ENCODE measurements at places on chromosomes 12 and 14.
A peak's percentile ranks its signal among the peaks of the same experiment; 100 is the strongest.

DNA sequence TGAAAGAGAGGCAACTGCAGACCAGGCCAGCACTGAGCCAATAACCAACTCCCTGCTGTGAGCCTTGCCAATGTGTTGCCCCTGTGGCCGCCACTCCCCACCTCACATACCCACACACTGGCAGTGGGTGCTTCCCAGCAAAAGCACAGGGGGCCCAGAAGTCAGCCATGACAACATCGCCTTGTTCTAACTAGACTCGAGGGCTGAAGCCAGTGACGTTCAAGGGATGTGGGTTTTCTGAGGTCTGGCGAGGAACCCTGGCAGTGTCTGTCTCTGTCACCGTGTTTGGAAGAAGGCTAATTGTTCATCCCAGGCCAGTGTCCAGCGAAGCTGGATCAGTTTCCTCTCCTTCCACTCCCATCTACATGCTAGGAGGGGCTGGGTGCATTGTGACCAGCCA lies 311.8 kb upstream of the AMIGO2 start:
- peak; percentile 52 for DNase-seq

DNA sequence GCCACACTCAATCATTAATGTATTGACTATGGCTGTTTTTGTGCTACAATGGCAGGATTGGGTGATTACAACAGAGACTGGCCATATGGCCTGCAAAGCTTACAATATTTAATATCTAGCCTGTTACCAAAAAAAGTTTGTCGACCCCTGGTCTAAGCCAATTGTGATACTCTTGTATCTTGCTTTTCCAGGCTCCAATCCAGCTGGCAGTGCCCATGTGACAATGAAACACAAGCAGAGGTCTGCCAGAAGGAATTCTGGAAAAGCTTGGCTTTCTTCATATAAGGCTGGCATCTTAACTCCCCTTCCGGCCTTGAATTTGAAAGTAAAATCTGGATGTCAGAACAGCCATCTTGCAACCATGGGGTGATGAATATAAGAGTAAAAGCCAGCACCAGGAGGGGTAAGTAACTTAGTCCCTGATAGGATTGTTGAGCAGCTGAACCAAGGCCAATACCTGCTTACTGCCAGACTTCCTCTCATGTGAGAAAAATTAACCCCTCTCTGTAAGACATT lies 458.7 kb downstream of the TMTC2 start:
- no peak for DNase-seq

DNA sequence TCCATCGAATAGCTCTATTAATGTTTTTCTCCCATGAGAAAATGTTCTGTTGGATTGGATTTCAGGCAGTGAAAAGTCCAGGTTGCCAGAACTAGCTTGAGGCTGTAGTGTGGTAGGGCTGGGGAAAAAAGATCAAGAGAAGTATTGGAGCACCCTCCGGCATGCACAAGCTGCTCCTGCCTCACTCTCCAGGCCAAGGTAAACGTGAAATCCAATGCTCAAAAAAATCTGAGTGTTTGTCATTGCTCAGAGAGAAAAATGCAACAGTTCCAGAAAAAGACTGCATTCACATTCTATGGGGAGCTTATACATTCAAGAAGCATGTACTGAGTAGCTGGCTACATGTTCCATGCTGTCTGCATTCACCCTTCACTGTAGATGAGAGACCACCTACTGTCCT lies 680.9 kb upstream of the TBX3 start:
- no peak for DNase-seq

- no peak for DNase-seq
Observed at GRCh38 chr14:93893661-93894261, 33.4 kb upstream of the FAM181A start.

Data from CD4-positive, alpha-beta T cell treated with Interleukin-15 for 4 hours (primary cell).